ENCODE measurements at places on chromosomes 13 and 19.

GRCh38 chr13:45538382-45538781 is 73.6 kb downstream of the COG3 start:
- no peak for ATAC-seq

DNA sequence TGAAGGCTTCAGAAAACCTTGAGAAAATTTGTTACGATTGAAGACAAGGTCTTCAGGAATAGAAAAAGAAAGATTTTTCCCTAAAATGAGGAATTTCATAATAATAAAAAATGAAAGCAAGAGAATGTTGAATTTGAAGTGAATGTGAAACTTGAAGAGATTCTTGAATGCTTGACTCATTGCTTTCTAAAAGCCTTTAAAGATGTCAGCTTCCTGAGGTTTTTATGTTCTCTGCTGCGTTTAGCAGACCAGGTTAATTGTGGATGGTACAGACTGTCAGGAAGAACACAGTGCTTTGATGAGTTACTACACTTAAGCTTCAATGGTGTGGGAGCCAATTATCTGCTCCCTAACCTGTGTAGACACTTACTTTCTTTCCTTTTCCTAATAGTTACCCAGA is 96.3 kb upstream of the FNDC3A start:
- ATAC-seq: peak; percentile 34

DNA sequence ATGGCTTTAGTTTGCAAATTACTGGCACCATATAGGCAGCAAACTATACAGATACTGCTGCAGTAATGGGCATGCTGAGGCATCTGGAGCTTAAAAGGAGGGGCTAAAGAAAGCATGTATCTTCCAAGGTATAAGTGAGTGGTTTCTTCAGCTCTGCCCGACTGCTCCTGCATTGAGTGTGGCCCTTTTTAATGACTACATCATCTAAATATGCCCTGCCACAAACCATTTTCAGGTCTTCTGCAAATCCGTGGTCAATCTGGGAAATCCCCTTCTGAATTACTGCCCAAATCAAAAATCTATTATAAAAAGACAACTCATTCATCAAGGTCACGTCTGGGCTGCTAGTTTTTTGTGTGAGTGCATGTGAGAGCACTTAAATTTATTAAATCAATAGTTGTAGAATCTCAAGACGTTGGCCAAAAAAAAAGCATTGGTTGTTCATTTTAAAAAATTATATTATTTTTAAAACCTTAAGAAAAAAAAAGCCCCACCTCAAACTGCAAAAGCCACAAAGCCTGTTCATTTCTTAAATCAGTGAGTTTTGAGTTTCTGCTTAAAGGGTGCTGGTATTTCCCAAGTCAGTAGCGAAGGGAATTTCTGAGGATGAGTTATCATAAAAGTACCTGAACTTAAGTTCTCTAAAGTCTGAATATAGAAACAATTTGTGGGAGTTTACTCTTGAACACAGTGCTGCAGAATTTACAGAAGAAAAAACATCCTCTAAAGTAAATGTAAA is 16.3 kb downstream of the LCP1 start:
- ATAC-seq: peak; percentile 75

GRCh38 chr13:73608711-73609485 is 525.3 kb downstream of the KLF12 start:
- ATAC-seq: no peak

DNA sequence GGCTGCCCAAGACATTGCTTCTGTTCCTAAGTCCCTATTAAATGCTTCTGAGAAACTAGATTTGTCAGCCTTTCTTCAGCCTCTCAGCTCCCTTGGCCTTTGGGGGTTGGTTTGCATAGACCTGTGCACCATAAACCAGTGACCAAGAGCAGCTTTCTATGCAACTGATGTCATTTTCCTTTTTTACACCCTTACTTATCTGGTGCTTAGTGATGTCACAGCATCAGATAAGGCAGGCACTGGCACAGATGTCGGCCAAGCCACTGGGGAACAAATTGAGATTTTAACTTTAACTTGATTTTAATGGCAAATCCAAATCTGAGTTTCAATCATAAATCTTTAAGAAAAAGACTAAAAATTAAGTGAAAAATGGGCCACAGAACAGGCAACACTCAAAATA is 59.8 kb downstream of the RUBCNL start:
- ATAC-seq: no peak

DNA sequence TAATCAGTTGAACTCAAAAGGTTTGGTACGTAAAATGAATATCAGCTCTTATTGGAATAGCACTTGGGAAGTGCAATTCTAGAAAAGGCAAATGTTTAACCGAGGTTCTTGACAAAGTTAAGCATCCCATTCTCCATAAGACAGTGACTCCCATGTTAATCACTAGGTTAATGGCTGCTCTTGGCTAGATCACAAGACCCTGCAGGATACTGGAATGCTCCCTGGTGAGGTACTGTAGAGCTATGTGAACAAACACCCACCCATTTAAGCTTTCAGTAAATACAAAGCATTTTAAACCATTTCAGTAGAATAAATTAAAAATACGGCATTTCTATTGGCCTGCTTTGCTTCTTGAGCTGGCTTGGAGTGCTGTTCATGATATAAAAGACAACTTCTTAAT is 56.5 kb downstream of the TDRD3 start:
- ATAC-seq: no peak

- ATAC-seq: no peak
Measured at GRCh38 chr13:20424949-20425348, 100.7 kb downstream of the CRYL1 start.

DNA sequence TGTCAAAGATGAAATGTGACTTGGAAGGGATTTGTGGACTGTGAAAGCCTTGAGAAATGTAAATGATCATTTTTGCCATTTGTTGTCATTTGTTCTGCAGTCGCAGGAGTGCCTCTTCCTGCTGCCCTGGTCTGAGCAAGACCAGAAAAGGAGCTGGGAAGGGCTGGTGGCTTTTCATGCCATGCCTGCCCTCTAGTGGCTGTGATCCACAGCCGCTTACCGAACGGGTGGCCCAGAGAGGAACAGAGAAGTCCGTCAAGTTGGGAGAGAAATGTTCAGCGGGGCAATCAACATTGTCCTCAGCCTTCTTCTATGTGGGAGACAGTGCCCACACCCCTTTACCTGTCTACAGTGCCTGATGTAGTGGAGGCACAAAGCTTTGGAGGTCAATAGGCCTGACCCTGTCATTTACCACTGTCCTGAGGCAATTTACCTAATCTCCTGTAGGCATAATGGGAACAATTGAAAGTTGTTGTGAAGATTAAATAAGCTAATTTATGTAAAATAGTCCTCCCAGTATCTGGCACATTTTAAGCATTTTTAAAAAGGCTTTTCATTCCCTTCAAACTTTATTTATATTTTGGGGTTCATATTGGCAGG is 224.5 kb downstream of the B3GLCT start:
- ATAC-seq: peak; percentile 98

DNA sequence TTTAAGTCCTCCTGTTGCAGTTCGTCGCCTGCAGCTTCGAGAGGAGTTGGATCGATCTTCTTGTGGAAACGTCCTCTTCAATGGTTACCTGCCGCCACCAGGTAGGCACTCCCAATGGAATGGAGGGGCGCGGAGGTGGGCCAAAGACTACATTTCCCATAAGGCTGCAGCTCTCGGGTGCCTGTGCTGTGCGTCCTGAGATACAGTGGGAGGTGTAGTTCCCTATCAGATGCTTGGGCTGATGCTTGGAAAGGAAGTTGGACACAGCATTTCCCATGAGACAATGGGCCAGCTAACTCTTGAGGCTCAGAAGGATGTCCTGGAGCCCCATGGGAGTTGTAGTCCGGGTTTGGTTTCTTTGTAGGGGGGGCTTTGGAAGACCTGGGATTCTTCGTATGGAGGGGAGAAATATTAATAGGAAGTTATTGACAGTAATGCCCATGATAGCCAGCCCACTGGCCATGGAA is 1.8 kb downstream of the SHKBP1 start:
- ATAC-seq: no peak

GRCh38 chr13:46473806-46474205 is 79.2 kb upstream of the LRCH1 start:
- no peak for ATAC-seq

- ATAC-seq: no peak
Measured at GRCh38 chr19:53112286-53112685, 9.1 kb upstream of the ZNF160 start.

DNA sequence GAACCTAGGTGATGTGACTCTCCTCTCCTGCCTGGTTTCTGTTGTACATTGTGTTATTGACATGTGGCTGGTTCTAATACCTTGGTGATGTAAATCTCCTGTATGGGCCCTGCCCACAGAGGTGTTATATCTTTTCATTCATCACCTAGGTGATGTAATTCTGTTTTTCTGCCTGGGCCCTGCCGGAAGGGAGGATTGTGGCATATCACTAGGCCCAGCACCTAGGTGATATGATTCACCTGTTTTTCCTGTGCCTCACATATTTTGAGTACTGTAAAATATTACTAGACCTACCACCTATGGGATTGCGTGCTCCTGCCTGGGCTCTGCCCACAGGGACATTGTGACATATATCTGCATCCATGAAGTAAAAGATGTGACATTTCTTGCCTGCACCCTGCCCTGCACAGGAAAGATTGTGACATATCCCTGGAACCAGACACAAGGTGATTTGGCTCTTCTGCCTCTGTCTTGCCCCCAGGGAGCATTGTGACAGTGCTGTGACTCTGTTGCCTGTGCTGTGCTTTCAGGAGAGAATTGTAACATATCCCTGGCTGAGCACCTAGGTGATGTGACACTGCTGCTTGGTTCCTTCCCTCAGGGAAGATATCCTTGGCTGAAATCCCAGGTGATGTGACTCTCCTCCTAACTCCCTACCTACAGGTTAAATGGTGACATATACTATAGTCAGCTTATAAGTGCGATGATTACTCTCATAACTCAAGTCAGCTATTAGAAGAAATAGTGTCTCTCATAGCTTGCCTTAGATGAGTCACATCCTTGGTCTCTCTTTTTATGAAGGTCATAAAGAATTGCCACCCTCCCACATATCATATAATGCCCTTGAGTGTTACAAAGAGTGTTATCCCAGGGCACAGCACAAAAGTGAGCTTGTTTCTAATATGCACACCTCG is 13.3 kb upstream of the ZNF681 start:
- peak; percentile 56 for ATAC-seq

GRCh38 chr19:54552913-54553310 is 20.7 kb upstream of the LILRA2 start:
- ATAC-seq: no peak
